Inflammatory macrophage treated with lipopolysaccharide for 4 hours (primary cell): ENCODE measurements at places on chromosomes 7 and 10.

- no peak for DNase-seq
These were observed 86.5 kb upstream of the LRRN3 start for GRCh38 chr7:111004310-111004901.

- no peak for DNase-seq
These were observed 6.1 kb downstream of the CRYGN start for GRCh38 chr7:151433721-151434400.

- DNase-seq = no peak
These were observed 15.1 kb upstream of the GATA3 start for GRCh38 chr10:8039321-8039881.

DNA sequence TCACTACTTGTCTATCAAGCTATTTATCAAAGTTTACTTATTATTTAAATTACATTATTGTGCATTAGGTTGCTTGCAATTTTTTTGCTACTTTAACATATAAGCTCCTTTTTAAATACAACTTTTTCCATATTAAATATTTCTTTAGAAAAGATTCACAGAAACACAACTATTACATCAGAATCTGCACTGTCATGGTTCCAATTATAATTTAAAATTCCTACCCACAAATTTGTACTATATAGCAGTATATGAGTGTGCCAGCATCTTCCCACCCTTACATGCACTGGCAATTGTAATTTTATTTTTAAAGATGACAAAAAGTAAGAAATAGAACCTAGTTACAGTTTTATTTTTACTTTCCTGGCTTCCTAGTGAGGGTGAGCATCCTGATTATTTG, 15.8 kb downstream of the MINDY3 start:
- DNase-seq = no peak

DNA sequence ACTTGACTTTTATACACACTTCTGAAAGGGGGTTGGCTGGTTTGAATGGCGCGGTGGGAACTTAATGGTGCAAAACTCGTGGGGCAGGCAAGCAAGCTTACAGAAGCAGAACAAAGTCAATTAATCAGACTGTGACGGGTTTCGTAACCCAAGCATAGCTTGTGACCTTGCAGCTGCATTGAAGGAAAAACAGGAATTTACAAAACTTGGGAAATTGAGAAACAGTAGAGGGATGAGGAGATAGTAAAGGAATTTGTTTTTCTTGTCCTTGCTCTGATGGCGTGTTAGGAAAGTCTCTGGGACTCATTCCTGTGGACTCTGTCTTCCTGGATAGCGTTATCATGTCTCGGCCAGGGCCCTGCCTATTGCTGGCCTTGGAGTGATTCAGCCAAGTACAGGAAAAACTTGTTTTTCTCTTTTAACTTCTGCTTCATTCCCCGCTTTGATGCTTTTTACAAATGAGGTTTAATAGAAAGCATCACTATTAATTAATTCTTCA, 220.0 kb upstream of the KCND2 start:
- DNase-seq = no peak

DNA sequence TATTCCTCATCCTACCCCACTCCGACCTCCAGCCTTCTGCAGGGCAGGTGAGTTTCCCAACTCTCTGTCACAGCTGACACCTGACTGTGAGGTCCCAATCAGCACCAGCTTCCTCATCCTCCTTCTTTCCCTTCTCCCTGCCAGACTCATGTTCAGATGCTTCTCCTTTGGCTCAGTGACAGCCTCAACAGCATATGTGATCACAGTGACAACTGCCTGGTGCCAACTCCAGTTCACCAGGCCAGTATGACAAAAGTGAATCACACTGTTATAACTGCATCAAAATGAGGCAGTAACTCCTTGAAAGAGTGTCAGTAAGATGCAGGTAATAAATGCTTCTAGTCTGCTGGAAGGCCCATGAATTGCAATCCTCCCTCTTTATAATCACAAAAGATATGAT, 46.8 kb upstream of the NFE2L3 start:
- peak; percentile 40 for DNase-seq

- DNase-seq = no peak
These were observed 36.4 kb upstream of the WAC start for GRCh38 chr10:28496481-28496961.

GRCh38 chr10:1688531-1688930, 48.8 kb downstream of the ADARB2 start:
- DNase-seq = no peak

- peak; percentile 69 for DNase-seq
These were observed 39.7 kb upstream of the TNKS2 start for GRCh38 chr10:91758303-91759146.

GRCh38 chr7:18893156-18893555, 224.3 kb downstream of the TWIST1 start:
- DNase-seq = no peak

DNA sequence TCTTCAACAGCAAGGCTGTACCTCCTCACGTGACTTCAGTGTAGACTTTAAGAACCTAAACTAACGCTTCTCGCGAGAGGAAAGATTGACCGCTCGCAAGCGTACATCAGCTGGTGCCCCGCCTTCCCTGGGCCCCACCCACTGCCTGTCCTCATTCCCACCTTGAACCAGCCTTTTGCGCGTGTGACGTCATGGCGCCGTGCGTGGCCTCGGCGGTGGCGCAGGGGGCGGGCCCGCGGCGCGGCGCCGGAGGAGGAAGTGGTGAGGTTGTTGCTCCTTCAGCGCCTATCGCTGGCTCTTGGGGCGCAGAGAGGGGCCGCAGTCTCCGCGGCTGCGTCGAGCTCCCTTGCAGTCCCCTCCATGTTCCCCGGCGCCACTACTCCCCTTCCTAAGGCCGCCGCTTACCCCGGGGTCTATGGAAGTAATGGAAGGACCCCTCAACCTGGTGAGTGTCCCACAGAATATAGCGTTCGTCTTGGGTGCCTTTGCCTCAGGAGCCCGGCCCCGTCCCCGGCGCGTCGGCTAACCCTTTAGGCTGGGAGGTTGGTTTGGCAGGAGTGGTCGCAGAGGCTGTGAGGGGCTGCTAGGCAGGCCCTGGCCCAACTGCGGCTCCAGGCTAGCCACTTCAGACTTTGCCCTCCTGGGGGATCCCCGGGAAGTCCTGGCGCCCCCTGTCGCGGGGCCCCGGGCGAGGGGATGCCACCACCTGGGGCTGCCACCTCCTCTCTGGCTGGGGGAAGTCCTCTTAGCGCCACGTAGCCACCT, at the start of gene NRBF2:
Gene NRBF2, plus strand, starts transcription at position 273 of the 765 bp plus-strand sequence. Its CDS starts 143 bp downstream, at position 416.
- peak; percentile 98 for DNase-seq

- peak; percentile 99 for DNase-seq
These were observed 9.4 kb upstream of the PSAP start for GRCh38 chr10:71860243-71861029.

- no peak for DNase-seq
These were observed 12.3 kb downstream of the ZNF316 start for GRCh38 chr7:6649241-6649961.

DNA sequence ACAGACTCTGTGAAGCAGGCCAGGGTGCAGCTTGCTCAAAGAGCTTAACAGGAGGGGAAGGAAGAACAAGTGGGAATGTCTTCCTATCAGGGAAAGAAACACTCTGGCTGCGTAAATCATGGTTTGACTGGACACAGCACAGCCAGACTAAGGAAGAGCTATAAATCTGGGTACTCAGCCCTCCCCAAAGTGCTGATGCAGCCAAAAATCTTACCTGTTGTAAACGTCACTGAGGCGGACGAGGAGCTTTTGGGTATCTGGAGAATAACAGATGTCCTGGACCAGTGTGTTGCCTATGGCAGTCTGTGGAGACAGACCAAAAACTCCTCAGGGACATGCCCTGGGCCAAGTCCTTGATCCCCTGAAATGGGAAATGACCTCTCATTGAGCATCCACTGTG, 43.1 kb upstream of the HNRNPH3 start:
- DNase-seq = no peak

DNA sequence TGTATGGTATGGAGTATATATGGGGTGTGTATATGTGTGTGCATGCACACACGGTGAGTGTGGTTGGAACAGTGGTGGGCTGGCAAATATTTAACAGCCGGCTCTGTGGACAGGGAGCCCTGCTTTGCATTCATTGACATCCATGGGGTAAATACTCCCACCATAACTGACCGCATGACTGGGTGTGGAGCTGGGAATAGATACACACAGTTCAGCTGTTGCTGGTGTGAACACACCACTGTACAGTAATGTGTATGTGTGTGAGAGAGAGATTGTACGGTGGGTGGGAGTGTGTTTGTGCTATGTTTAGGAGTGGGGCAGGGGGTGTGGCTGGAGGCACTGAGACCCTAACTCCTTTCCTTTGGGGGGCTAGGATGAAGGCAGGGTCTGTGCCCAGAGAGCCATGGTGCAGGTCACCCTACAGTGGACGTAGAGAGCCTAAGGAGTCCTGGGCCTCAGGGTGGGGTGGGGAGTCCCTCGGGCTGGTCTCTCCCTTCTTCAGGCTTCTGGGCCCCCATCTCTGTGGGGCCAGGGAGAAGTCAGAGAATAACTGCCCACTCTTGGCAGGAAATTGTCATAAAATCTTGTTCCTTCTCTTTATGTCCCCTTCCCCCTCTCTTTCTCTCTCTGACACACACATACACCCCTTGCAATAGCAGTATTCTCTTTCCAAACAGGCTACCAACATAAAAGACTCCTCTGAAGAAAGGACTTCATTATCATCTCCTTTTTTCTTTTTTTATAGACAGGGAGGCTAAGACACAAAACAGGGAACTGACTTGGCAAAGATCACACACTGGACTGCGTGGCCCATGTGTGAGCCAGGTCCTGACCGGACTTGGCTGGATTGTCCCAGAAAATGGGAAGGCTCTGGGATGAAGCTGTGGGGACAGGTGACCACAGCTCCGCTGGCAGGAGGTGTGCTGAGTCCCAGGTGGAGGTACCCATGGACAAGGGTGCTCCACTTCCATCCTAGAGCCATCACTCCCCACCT, 3.2 kb downstream of the SFRP5 start:
- DNase-seq = no peak

- no peak for DNase-seq
These were observed 14.3 kb downstream of the PCBD1 start for GRCh38 chr10:70874061-70874460.

- DNase-seq = no peak
These were observed 286.6 kb downstream of the BMPER start for GRCh38 chr7:34191771-34192479.

- DNase-seq = peak; percentile 53
These were observed 3.3 kb downstream of the GRID1 start for GRCh38 chr10:86363184-86363832.

DNA sequence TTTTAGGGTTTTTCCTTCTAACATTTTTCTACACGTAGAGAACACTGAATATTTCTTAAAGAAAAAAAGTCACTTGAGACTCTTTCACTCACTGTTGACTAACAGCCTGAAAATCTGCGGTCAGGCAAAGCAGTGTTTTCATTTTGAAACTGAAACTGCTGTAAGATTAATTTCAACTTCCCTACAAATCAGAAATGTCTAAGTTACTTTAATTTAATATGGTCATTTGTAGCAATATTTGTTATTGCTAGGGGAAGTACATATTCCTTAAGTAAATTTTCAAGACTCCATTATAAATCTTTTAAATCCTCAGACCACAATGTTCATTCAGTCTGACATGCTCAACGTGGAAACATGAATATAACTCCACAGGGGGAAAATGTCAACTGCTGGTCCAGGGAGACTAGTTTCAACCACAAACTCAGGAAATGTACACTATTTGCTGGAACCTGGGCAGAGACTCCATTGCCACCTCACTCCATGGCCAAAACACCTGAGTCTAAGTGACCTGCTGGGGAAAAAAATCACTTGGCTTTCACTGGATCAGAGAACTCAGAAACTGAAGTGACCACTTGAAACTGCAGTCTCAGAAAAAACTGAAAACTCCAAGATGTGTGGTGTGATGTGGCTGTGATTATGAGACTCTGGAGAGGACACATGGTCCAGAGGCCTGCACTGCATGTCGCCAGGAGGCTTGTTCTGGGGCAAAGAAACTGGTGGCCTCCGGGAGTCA, 161.2 kb downstream of the TAX1BP1 start:
- peak; percentile 92 for DNase-seq

DNA sequence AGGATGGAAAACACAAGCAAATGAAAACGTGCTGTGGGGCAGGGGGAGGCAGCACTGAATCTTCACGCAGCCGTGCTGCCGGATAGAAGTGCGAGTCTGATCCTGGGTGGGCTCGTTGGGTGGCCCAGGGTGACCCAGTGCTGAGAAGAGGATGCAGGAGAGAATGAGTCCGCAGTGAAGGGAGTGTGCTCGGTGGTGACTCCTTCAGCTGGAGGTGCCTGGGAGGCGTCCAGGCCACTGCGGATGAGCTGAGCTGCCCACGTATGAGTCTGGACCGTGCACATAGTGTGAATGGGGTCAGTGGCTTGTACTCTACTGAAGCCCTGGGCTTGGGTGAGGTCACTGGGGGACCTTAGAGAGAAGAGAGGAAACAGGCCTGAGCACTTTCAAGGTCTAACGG, 190.0 kb upstream of the MGMT start:
- DNase-seq = no peak

DNA sequence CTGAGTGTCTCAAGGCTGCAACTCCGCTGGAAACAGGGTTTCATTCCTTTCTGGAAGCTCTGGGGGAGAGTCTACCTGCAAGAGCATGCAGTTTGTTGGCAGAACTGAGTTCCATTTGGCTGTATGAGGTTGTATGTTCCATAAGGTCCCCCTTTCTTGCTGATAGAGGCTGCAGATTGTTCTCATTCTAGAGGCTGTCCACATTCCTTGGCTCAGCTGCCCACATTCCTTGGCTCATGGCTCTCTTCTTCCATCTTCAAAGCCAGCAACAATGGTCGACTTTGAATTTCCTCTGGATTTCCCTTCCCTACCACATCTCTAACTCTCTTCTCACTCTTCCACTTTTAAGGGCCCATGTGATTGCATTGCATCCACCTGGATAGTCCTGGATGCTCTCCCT, 147.3 kb upstream of the CDCA7L start:
- no peak for DNase-seq

DNA sequence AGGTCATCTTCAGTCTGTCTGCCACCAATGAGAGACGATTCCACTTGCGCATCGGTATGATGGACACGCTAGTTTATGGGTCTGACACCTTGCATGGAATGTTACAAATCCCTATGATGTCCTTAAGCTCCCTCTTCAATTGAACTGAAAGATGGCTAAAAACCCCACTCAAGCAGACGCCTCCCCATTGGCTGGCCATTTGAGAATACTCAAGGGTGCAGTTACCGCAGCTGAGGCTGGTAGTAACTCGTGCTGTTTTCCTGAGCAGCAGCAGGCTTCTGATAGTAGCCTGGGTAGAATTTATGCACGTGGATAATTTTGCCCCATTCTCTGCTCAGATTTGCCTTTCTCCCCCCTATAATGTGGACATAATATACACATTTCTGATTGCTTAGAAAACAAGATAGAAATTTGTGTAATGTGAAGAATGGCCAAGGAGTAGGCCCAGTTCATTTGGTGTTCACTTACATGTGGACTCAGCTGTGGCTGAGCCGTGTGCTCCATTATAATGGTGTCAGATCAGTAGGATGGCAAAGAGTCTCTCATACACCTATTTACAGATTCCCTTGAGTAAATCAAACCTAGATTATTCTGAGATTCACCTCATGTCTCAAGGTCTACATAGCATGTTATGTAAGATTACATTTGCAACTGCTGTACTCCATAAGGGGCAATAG, 142.8 kb downstream of the HIBADH start:
- DNase-seq = no peak

- peak; percentile 83 for DNase-seq
These were observed 1.0 kb downstream of the HSPB1 start for GRCh38 chr7:76303202-76304147.
